ENCODE measurements at places on chromosomes 16 and 17.

DNA sequence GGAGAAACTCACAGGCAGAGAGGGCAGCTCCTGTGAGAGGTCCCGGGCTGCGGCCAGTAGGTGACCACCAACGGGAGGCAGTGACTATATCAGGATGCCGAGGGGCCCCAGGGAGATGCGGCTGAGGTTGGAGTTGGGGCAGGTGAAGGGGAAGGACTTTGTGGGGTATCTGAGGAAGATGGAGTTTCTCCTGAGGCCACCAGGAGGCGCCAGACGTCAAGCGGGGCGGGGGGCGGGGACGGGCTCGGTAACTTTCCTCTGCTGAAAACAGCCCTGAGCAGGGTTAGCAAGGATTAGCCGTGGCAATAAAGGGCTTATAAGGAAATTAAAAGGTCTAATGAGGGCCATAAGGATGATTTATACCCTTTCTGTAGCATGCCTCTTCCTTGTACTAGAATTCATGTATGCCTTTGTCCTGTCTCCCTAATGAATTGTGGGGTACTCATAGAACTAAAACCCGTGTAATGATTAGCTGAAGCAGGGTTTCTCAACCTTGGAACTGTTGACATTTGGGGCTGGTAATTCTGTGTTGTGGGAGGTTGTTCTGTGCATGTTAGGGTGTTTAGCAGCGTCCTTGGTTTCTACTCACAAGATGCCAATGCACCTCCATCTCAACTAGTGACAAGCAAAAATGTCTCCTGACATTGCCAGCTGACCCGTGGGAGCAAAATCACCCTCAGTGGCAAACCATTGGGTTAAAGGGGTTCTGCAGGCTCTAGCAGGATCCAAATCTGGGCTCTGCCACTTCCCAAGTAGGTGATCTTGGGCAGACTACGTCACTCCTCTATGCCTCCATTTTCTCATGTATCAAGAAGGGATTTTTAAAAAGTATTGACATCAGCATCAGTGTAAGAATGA is 74.8 kb upstream of the GRIN2A start:
- DNase-seq: peak; percentile 13

DNA sequence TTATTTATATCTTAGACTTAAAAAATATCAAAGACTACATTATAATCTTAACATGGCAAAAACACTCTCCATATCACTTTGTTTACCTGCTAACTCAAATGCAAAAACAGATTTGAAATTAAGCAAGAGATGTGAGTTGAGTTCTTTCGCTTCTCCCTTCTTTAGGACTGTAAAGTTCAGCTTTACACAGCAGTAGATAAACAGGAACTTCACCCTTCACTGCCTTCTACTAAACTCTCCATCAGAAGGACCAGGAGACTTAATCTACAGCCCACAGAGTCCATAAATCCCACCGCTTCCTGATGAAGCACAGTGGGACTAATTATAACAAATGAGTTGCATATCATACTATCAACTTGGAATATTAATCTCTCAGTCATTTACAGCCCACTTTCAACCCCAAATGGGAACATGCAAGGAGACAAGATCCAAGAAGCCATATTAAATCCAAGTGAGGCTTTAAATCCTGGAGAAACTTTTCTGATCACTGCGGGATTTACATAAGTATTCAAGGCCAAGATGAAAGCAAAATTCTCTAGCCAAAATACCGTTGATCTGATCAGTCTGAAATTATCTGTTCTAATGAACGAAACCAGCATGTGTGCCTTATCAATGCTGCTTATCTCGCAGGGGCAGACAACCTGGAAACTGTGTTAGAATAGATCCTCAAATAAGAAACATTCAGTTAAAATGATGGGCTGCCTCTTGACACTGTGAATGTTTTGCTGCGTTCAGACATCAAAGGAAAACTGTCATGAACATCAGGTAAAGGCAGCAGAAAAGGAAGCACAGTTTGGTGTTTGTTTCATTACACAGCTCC is 1.6 kb downstream of the AMFR start:
- DNase-seq: no peak

- DNase-seq: peak; percentile 28
These were observed 22.1 kb upstream of the ADGRG1 start for GRCh38 chr16:57606147-57606846.

GRCh38 chr17:31487648-31488263 is 96.3 kb downstream of the RAB11FIP4 start:
- DNase-seq: peak; percentile 90

DNA sequence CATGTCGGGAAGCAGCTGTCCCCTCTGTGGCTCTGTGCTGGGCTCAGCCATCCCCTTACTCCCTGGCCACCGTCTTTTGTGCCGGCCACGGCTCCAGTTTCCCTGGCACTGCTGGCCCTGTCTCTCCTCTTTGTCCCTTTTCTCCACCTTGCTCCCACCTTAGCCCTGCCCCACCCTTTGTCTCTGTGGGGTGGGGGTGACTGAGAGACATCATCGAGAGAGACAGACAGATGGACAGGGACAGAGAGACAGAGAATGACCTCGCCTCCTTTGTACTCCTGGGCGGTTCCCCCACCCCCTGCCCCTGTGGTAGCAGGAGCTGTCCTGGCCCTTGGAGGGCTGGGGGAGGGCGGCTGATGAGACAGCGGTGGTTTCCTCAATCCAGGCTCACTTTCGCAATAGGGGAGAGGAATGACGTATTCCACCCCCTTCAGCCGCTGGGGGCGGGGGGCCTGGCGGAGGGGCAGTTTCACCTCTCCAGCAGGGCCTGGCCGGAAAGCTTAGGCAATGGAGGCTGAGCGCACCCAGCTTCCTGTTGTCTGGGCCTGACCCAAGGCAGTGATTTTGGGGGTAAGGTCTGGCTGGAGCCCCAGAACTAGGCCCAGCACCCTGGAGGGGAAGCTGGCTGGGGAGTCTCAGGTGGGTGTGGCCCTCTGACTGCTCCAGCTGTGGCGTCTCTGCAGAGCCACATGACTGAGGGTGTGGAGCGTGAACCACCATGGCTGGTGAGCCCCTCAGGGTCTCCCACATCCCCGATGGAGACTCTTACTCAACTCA is 7.3 kb downstream of the FMNL1 start:
- no peak for DNase-seq

- no peak for DNase-seq
These were observed 27.0 kb downstream of the C16orf78 start for GRCh38 chr16:49400611-49401010.

DNA sequence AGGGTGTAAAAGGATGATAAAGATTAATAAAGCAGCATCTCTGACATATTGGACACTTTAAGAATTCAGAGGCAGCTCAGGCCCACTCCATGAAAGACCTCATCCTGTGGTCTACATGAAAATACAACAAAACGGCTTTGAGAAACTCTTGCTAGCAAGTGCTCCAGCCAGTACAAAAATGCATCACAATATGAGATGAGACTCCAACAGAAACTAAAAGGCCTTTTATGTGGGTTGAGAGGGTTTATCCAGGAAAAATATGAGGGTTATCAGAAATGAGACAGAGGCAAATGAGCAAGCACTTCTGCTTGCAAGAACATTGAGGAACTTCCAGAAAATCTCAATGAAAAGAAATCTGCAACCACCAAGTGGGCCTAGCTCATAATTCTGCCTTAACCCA is 65.7 kb downstream of the LITAF start:
- DNase-seq: no peak

Measured in NCI-H510A treated with DMSO at 0.1 percent for 48 hours (cell line).